AG09309 (cell line): ENCODE measurements at places on chromosomes 6 and 20.

- DNase-seq, result no peak
These were observed 536 bp downstream of the ZFP57 start for GRCh38 chr6:29680416-29680815.

GRCh38 chr6:157034436-157035230 lies 257.5 kb downstream of the ARID1B start:
- DNase-seq, result no peak

DNA sequence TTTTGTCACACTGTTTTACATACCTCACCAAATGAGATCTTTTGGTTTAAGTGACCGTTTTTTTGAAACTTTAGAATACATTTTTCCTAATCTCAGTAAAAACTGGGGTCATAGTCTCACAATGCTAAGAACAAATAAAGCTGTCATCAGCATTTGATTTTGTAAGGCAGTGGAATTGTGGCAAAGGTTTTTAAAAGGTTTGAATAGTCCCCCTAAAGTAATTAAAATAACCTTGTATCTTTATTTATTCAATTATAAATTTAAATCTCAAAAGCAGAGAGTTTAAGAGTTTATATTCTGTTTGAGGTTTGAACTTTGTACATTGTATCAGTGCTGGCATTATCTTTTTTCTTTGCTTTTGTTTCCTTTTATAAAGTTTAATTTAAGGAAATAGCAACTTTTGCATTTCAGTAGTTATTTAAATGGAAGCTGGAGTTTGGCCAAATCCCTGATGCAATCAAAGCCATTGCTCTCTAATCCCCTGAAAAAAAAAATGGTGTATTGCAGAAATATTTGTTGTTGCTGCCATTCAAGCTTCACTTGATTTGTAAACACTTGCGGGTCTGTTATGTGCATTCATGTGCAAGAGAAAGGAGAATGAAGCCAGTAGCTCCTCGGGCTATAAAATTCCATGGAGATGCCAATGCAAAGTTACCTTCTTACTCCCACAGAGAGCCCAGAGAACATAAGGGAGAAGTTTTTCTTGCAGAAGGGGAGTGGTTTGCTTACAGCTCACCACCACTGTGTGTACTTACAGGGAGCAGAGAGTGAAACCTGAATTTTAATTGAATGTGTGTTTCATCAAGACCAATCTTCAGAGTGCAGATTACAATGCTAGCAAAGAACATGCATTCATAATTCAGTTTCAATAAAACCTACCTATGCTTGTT lies 391.8 kb downstream of the ARHGAP18 start:
- peak; percentile 28 for DNase-seq

- no peak for DNase-seq
These were observed 4.0 kb downstream of the PKIG start for GRCh38 chr20:44586289-44586911.

DNA sequence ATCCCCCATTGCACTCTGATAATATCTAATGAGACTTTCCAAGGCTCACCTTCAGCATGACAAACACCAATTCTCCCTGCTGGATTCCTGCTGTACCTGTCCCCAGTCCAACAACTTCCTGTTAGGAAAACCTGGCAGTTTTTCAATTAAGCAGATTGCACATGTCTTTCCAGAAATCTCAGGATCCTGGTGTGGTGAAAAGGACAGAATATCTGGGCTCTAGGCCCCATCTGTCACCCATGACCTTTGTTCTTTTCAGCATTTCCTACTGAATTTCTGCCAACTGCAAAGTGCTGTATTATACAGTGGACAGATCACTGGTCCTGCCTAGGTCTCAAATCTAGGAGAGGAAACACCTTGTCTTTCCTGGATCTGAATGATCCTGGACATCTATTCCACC lies 27.7 kb upstream of the DTNBP1 start:
- DNase-seq, result no peak
